ENCODE measurements at places on chromosomes 11 and 22. TPM values are rescaled to one million over a fixed set of nuclear protein-coding genes. Genes with fewer than 3 reads are reported as not detected.

Gene MOV10L1
- 3.4 TPM for total RNA-seq

Gene CYTH4
- total RNA-seq = 3.8 TPM

Gene NAP1L4
- 96.1 TPM for total RNA-seq

Gene BTBD18
- total RNA-seq = not detected

Gene SCGB1A1
- not detected for total RNA-seq

Gene SCUBE2
- 3.1 TPM for total RNA-seq

Gene ZBTB16
- 196 TPM for total RNA-seq

Gene BATF2
- not detected for total RNA-seq

Gene PGA4
- total RNA-seq = 8.7 TPM

Gene PHOX2A
- total RNA-seq = not detected

Gene CCDC82
- total RNA-seq = 48.8 TPM

Gene SPDYC
- total RNA-seq = not detected

Gene IMMP1L
- 12.1 TPM for total RNA-seq

Gene TBX1
- 10.2 TPM for total RNA-seq

Gene HSCB
- 14.9 TPM for total RNA-seq

Gene GAS2L1
- total RNA-seq = 10.0 TPM

Gene TUB
- 21.8 TPM for total RNA-seq

Gene TRPT1
- total RNA-seq = 25.4 TPM

Gene CHRDL2
- total RNA-seq = 0.41 TPM

Gene CCDC157
- total RNA-seq = 6.8 TPM
